Stimulated activated CD8-positive, alpha-beta memory T cell treated with anti-CD3 and anti-CD28 coated beads, Interleukin-4, amount 100 ng/mL, for 1 hour (primary cell): ENCODE measurements at places on chromosomes 5 and 9.

DNA sequence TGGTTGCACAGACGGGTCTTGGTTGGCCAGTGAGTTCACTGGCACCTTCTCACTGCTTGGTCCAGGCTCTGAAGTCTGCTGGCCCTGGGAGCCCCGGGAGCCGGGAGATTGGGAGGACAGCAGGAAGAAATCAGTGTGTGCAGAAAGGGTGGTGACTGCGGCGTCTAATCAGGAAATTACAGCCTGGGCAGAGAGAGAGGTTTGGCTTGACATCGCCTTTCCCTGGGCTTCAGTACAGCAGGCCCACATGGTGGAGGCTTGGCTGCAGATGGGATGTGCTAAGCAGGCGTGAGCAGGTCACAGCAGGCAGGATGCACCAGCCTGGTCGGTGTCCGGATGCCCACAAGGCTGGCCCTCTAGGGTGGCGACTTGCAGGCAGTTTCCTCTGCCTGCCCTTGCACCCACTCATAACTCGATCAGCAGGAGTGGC, 17.2 kb downstream of the PITX1 start:
- DNase-seq = no peak

DNA sequence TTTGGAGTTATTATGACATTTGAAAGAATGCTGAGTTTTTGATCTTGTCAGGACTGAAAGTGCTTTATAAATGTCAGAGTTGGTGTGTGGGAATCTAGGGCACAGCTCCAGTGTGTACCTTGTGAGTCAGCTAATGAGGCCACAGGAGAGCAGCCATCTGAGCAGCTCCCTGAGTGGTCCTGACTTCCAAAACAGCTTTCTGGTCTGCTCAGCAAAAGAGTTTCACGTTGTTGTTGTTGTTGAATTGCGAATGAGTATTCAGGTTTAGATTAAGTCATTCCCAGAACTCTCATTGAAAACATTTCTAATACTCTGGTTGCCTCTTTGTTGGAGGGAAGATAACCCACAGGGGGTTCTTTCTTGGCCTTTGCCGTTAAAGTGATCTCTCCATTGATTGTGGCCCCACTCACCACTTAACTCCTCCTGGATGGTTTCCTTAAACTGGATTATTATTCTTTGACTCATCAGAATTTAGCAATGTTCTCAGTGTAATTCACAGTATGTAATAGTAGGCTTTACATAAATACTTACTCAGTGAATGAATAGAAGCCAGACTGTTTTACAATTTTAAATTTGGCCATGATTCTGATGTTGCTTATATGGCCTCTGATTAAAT, 125.1 kb upstream of the SGCD start:
- no peak for DNase-seq

DNA sequence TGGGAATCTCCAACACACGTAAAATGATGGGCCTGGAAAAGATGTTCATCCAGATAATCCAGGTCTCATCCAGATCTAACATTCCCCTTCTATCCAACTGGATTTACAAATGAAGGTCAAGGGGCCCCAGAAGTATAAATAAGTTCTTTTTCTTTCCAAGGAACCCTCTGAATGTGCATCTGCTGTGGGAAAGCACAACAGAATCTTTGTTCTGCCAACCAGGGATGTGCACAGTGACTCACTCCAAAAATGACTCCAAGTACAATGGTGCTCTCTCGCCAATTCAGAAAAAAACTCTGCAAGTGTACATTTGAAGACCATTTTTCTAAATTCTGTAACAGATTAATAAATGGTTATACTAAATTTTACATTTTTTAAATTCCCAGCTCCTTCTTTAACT, 12.4 kb downstream of the RAPGEF6 start:
- no peak for DNase-seq

- no peak for DNase-seq
Measured at GRCh38 chr5:139671096-139671841, 23.1 kb downstream of the CXXC5 start.

- no peak for DNase-seq
Measured at GRCh38 chr9:136624184-136624951, 38.3 kb upstream of the EGFL7 start.
